ENCODE measurements at places on chromosomes 6 and 20.

DNA sequence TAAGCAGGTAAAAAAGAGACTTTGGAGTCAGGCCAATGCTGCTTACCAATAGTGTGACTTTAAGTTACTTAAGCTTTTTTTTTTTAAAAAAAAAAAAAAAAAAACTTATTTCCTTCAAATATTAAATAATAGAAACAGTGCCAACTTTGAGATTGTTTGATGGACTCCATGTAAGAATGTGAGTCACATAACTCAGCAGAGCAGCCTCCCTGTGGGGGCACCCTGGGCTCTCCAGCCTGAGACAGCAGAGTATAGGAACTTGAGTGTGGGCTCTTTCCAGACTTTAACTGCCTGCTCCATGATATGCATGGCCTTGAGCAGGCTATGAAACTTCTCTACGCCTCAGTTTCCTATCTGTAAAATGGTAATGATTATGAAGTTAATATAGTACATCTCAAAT lies 113.3 kb upstream of the SAMD5 start:
- DNase-seq, result peak; percentile 21

DNA sequence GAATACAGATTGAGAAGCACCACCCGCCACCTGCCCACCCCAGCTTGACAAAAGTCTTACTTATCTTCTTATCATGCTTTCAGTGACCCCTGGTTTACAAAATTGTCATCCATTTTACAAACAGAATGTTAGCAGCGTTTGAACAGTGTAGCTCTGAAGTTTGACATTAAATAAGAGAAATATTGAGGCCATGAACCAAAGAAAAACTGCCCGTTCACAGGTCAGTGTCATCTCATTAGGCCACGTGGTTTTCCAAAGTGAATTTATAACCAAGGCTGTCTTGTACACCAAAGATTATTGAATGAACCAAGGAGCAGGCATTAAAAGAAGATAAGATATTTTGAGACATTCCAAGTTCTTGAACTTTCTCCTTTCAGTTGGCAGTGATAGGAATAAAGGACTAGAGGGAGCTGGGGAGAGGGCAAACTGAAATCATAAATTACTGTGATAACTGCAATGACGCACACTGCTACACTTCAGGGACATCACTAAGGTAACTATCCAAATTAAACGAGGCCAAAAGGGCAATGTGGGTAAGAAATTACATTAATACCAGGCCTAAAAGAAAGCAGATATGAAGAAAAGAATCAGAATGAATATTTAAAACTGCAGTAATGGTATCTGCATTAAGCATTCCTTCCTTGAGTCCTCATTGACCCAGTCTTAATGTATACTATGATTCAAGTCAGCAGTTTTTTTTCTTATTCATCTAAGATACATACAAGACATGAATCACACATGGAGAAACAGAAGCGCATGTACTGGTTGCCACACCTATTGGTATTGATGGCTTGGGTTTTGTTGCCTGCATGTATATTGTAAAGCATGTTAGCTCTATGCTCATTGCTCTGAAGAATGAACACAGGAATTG lies 159.8 kb upstream of the ARG1 start:
- DNase-seq, result no peak

DNA sequence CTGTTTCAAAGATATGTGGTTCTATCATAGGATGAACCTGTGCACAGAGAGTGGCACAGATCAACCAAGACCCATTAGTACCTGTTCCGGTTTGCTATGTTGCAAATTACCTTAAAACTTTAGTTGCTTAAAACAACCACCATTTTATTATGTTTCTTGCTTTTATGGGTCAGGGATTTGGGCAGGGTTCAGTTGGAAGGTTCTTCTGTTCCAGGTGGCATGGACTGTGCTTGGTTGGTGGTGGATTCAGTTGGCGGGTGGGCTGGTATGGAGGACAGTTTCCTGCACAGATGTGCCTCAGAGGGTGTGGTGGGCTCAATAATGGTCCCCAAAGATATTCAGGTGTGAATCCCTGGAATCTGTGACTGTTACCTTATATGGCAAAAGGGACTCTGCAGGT lies 166.3 kb downstream of the SLC35B3 start:
- DNase-seq, result no peak

DNA sequence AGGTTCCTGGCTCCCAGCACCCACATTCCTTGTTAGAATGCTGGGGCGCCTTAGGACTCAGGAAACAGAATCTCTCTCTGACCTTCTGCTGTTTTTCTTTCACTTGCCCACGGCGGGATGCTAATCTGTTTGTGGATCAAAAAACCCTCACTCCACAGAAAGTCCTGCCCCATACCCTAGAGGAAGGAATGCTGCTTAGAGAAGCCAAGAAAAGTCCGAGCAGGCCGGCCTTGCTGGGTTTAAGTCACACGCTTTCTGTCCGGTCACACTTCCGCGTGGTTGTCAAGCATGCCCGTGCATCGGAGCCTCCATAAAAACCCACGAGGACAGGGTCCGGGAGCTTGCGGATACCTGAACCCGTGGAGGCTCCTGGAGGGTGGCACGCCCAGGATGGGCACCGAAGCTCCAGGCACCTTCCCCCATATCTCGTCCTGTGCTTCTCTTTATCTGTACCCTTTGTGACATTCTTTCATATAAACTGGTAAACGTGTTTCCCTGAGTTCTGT lies 223.1 kb downstream of the NRN1 start:
- no peak for DNase-seq

- DNase-seq, result no peak
Observed at GRCh38 chr6:90251295-90251992, 45.2 kb downstream of the BACH2 start.

- DNase-seq, result no peak
Observed at GRCh38 chr6:84791927-84792326, 27.5 kb upstream of the TBX18 start.

- no peak for DNase-seq
Observed at GRCh38 chr6:162921510-162922040, 193.8 kb downstream of the PACRG start.

DNA sequence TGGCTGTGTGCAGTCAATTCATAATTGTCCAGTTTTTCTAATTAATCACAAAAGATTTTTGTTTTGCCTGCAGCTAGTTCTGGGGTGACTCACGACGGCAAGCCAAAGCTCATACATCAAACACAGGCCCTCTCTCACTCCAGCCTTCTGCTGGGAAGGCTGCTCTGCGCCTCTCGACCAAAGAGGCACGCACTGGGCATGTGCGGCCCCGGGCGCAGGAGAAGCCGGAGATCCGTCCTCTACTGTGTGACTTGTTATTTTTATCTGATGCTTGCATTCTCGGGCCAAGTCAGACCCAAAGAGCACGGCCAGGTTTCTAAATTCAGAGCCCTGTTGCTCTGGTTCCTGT lies 98.5 kb downstream of the TFAP2A start:
- DNase-seq, result peak; percentile 42

DNA sequence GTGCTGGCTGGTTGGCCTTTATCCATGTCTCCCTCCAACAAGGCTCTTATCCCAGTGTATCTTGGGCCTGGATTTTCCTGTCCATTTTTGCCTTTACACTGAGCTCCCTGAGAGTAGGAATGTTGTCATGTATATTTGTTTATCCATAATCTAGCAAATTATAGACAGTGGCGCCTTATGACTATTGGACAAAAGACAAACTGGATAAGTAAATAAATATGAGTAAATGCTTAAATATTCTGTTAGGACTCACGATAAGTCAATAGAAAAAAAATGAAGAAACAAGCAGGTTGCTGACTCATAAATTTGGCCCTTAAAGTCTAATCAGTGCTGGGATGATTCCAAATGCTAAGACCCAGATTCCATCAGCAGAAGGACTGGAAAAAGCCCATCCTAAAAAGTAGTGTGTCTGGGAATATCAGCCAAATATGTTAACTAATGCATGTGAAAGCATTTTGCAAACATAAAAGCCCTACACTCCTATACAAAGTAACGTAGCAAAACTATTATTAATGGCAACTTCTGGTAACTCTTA lies 55.0 kb upstream of the PCSK2 start:
- no peak for DNase-seq

GRCh38 chr6:8858854-8859331 lies 423.5 kb upstream of the SLC35B3 start:
- no peak for DNase-seq

DNA sequence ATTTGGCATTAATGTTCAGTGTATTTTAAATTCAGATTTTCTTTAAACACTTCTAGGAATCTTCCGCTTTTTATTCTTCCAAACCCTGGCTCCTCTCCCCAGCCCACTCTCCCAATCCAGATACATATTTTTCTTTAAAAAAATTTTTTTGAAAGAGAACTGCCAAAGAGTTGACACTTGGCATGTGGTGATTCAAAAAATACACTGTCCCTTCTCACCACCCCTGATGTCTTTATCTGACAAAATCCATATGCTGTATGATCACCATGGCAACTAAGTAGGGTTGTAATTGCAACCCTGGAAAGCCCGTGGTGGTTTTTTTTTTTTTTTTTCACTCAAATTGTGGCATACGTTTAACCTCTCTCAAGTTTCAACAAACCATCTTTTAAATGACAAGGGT lies 355.8 kb upstream of the SASH1 start:
- DNase-seq, result no peak

DNA sequence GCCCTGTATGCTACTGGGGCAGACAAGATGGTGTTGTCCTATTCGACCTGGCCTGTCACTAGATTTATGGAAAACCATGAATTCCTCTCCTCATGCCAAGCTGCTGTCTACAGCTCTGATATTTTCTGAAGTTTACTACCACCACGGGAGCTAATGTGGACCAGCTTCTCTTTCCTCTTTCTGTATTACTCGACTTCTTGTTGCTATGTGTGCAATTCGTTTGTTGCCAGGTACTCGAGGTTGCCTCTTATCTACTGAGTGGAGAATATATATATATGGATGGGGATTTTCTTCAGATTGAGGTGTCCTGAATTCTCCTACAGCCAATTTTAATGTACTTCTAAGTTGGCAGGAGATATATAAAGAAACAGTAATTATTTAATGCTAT lies 34.7 kb downstream of the MAN1A1 start:
- no peak for DNase-seq

- DNase-seq, result no peak
Observed at GRCh38 chr6:4516206-4516605, 260.0 kb upstream of the CDYL start.

DNA sequence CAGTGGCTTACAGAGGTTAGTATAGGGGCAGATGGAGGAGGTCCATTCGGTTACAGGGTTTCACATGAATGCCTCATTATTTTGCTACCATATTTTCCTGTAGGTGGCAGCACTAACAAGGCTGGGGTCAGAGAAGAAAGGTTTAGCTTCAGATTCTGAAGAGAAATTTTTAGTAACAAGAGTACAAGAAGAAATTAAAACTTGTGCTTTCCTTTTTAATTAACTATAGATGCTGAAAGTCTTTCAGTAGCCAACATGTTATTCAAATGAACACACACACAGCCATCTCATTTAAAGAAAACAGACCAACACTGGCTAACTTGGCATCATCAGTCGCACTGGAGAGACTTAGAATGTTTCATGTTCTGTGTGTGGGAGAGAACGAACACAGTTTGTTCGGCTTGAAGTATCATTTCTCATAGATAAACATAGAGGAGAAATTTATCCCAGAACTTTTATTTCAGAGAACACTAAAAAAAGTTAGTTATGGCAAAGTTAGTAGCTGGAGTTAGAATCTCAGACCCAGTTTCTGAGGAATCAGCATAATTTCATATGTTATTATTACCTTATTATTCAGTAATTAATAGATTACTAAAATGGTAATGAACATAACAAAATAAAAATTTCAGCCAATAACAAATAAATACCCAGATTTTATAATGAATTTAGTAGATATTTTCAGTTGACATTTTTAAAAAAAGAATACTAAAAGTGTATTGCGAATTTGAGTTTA lies 314.0 kb upstream of the RSPO3 start:
- peak; percentile 64 for DNase-seq

- DNase-seq, result no peak
Observed at GRCh38 chr6:5749016-5749650, 257.6 kb downstream of the NRN1 start.

GRCh38 chr6:38649744-38650143 lies 10.0 kb upstream of the BTBD9 start:
- DNase-seq, result no peak

DNA sequence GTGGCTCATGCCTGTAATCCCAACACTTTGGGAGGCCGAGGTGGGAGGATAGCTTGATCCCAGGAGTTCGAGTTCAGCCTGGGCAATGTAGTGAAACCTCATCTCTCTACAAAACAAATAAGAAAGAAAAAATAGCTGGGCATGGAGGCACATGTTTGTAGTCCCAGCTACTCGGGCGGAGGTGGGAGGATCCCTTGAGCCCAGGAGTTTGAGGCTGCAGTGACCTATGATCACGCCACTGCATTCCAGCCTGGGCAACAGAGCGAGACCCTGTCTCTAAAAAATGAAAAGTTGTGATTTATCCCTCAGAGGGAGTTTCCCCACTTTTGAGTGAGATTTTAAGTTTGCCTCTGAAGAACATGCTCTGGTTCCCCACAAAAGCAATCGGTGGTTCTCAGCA lies 17.4 kb upstream of the BMP7 start:
- DNase-seq, result no peak

DNA sequence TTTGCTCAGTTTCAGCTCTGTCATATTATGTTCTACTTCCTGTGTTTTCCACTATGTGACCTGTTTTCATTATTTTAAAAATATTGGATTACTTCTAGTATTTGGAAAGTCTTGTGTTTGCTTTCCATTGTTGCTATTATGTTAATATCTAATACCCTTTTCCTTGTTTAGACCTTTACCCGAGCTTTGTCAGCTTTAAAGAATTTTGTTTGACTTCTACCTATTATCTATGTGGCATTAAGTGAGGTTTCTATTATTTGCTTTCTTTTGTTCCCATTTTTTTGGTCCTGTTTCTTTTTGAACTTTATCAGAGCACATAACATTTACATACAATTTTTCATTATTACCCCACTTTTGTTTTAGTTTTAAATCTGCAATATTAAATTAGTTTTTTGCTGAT lies 202.7 kb downstream of the MANEA start:
- no peak for DNase-seq

- DNase-seq, result no peak
Observed at GRCh38 chr20:48198929-48199451, 413.7 kb upstream of the SULF2 start.

Measured in astrocyte of the spinal cord (primary cell).